Kidney (tissue), 22 donors: ENCODE measurements at places on chromosomes 2 and 18. TPM values are rescaled to one million over a fixed set of nuclear protein-coding genes. Genes with fewer than 3 reads are reported as not detected.
A peak's percentile ranks its signal among the peaks of the same experiment; 100 is the strongest.

The CIDEA gene
- not detected for total RNA-seq

The POTEE gene
- total RNA-seq: 0.09 TPM

The TMBIM1 gene
- 217 TPM for total RNA-seq

The COLEC12 gene
- 7.4 TPM for total RNA-seq

The DYNAP gene
- total RNA-seq: not detected

The SERPINB11 gene
- not detected for total RNA-seq

The AGXT gene
- total RNA-seq: 0.09 TPM

The RNF144A gene
- total RNA-seq: 12.3 TPM

- DNase-seq: no peak
Observed at GRCh38 chr2:44821500-44821899, 120.0 kb upstream of the SIX3 start.

DNA sequence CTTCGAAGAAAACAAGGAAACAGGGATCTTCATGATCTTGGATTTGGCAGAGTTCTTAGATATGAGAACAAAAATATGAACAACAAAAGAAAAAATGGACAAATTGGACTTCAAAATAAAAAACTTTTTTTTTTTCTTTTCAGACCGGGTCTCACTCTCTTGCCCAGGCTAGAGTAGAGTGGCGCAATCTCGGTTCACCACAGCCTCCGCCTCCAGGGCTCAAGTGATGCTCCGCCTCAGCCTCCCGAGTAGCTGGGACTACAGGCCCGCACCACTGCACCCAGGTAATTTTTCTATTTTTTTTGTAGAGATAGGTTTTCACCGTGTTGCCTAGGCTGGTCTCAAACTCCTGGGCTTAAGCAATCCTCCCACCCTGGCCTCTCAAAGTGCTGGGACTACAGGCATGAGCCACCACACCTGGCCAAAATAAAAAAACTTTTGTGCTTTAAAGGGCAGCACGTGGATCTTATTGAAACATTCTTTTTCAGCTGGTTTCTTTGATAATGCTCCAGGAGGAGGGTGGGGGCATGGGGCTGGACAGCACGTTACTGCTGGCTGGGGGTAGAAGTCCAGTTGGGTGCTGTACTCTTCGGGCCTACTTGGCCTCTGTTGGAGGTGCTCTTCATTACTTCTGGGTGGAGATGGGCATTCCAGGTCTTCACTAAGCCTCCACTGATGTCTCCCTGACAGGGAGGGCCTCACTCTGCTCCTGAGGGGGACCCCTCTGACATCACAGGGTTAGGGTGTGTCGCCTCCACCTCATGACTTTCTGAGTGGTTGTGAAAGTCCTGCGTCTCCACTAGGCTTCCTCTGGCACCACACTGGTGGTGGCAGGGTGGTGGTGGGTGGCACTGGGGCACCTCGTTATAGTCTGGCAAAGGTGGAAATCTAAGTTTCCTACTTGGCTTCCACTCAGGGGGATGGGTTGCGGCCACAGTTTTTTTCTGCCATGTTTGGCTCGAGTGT, 150.5 kb upstream of the XPO1 start:
- no peak for DNase-seq

DNA sequence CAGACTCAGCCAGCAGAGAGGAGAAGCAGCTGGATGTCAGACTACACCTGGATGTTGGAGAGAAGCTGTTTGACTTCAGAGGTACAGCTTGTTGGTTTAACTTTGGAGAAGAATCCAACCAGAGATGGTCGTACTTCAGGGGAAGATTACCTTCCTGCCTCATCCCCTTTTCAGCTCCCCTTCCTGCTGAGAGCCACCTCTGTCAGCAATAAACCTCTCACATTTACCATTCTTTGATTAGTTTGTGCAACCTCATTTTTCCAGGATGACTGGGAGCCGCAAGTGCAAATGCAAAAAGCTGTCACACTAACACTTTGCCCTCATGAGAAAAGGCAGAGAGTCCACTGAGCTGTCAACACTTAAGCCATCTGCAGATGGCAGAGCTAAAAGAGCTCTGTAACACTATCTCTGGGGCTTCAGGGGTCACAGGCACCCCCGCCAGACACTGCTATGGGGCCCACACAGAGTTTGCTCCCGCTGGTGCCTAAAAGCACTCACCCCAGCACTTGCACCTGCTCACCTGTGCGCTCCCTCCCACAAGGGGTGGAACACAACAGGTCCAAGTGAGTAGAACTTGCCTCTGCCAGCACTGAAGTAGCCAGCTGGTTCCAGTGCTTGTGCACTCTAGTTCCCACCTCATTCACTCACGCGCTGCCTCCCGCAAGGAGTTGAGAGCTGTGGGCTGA, 391.7 kb downstream of the METTL4 start:
- no peak for DNase-seq

GRCh38 chr18:49628119-49628518, 66.3 kb downstream of the LIPG start:
- no peak for DNase-seq

GRCh38 chr2:27393225-27393624, 12.7 kb upstream of the ZNF513 start:
- DNase-seq: no peak

GRCh38 chr18:22169889-22170420, 566 bp downstream of the GATA6 start:
- peak; percentile 82 for DNase-seq

- peak; percentile 66 for DNase-seq
Observed at GRCh38 chr2:205696927-205697441, 14.7 kb downstream of the NRP2 start.

DNA sequence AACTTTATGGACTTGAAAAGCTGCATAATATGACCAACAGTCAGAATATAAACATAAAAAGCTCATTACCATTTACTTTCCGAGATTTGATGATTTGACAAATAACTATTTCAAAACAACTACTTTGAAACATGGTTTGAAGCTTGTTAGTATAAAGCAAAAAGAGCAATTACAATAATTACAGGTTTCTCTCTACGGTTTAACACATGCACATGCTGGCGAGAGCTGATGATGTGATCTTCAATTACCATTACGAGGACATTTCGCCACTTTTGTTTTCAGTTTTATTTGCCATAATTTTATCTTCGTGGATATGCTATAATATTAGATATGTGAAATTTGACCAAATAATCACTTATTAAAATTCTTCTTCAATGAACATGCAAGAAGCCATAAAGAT, 270.1 kb downstream of the TCF4 start:
- no peak for DNase-seq

- no peak for DNase-seq
Observed at GRCh38 chr2:157751462-157752058, 122.9 kb upstream of the ACVR1C start.

DNA sequence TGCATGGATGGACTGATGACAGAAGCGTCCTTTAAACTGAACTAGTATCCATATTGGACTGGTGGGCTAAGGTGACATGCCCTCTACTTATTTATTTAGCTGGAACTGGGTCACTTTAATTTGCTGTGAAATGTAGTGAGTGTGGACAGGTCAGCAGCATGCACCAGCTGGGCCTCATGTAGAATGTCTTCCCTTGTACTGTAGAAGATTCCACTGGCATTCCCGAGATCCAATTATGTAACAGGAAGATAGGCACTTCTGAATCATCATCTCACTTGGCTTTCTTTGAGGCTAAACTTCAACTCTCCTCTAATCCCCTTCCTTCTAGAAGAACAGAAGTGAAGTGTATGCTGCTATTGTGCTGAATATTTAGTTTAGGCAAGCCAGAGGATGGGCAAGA, 296.2 kb downstream of the SLC8A1 start:
- DNase-seq: no peak

DNA sequence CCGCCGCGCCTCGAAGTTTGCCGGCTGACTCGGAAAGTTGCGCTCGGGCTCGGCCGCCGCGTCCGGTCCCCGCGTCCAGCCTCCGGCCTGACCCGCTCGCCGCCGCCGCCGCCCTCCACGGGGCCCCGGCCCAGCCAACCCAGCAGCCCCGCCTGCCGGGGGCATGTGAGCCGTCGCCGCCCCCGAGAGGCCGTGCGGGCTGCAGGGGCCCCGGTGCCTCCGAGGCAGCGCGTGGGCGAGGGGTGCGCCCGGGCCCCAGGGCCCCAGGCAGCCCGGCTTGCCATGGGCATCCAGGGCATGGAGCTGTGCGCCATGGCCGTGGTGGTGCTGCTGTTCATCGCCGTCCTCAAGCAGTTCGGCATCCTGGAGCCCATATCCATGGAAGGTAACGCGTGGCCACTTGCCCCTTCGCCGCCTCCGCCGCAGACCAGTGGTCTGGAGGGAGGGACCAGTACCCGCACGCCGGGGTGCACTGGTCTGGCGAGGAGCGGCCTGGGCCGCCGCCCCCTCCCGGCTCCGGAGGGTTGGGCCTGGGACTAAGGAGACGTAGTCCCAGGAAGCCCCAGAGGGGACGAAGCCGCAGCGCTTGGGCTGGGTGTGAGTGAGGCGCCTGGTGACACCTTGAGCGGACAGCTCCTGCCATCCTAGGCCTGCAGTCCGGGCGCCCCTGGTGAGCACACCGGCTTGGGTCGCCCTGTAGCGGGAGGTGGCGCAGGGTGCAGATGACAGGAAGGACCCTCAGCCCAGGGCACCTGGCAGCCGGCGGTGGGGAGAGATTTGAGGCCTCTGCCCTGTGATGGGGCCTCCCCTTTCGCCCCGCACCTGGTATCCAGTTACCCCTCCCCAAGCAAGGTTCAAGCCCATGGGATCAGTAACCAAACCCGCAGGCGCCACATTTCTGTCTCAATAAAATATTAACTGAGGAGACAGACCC, 49.9 kb downstream of the KCNIP3 start:
- peak; percentile 73 for DNase-seq

DNA sequence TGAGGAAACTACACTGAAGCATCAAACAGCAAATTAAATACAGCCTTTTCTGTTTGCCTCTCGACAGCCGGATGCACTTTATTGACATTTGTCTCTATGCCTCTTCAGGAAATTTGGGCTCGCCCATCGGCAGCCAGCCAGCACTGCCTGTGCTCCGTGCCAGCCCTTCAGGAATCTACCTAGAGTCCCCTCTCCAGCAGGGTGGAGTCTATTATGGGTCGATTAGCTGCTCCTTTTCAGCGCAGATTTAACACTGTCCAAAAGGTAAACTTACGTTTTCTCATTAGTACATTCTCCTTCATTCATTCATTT, 91.5 kb downstream of the MYCN start:
- no peak for DNase-seq

DNA sequence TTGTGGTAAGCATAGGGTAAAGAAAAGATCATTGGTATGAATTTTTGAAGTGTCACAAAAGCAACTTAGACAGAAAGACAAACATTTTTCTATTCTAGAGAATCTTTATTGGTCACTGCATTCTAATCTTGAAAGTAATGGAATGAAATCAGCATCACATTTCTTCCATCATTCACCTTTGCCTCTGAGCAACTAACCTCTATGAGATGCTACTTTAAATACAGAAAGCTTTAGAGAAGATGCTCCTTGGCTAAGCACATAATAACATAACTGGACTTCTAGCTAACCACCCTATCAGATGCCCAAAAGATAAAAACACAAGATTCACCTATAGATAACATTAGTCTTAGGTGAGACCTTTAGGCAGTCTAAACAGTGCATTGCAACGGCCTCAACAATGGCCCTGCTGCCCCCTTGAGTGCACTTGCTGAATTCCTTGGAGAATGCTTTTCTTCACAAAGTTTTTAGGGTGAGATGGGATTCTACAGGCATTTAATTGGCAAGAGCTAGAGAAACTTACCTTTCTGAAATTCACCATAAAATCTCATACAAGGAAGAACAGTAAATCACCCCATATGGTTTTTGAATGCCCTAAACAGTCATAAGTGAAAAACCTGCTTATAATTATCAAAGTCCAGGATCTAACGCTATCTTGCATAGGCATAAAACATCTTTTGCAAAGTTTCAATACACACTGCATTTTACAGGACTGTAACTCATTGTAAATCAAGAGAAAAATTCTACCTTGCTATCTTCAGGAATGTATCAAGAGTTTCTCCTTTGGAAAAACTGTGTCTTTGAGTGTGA, 791.3 kb upstream of the CHAC2 start:
- DNase-seq: no peak

DNA sequence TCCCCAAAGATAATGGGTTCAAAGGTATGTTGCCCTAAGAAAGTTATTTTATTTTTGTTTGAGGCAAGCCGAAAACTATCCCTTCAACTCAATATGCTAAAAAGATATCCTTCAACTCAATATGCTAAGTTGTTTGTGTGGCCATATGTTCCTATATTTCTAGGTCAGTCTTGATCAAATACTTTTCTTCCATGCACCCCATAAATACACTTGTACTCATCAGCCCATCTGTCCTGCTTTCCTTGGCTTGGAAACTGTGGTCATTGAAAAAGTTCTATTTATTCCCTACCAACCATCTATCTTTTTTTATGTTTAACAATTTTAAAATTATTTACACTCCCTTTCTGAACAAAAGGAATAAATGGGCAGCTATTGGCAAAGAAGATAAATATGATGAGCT, 447.7 kb downstream of the NRXN1 start:
- no peak for DNase-seq

- no peak for DNase-seq
Observed at GRCh38 chr2:63046552-63046951, 4.1 kb upstream of the OTX1 start.
